ENCODE measurements at places on chromosomes 1 and 21.

GRCh38 chr1:40662864-40663263 lies 2.6 kb downstream of the RIMS3 start:
- DNase-seq = no peak

DNA sequence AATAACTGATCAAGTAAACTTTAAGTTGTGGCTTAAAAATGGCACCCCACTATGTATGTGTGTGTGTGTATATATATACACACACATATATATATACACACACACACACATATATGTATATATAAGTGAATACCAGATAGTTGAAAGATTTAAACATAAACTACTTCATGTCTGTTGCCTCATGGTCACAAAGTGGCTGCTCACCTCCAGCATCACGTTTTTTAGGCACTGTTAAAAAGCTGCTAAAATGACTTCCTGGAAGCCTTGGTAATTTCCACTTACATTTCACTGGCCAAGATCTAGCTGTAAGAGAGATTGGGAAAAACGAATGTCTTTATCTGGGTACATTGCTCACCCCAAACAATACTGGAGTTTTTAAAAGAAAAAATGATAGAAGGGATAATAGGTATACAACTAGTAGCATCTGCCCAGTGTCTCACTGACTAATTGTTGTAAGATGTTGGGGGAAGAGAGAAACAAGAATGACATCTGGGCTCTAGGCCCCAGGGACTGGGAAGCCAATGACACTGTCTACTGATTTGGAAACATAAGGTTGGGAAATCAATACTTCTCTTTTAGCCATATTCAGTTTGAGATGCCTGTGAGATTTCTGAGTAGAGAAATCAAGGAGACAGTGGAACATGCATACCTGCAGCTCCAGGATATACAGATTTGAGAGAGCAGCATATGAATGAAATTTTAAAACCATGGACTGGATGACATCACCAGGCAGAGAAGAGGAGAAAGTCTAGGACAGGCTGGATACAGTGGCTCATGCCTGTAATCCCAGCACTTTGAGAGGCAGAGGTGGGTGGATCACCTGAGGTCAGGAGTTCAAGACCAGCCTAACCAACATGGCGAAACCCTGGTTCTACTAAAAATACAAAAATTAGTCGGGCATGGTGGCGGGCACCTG lies 42.8 kb downstream of the CLDN14 start:
- DNase-seq = no peak

- DNase-seq = no peak
These were observed 180.5 kb downstream of the OLFM3 start for GRCh38 chr1:101816262-101816661.

DNA sequence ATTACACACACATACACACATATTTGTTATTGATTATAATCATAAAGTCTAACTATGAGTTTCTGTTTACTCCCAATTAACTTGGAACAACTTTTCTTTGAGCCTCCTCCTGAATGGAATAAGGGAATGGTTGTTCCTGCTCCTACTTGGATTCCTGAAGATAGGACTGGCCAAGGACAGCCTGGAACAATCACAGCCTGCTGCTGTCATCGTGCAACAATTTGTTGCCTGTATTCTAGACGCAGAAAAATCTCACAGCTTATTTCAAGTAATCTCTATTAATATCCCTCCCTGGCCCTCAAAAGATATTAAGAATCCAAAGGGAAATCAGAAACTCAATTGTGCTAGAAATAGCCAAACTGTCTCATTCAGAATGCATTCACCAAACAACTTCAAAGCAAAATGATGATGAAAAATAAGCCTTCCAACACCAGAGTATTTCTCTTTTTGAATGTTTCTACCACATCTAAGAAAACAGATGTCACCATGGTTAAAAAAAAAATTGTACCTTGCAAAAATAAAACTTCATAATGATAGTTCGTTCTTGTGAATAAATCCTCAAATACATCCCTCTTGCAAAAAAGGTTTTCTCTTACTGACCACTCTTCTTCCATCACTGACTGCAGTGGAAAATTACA lies 30.9 kb downstream of the RCAN1 start:
- DNase-seq = no peak

DNA sequence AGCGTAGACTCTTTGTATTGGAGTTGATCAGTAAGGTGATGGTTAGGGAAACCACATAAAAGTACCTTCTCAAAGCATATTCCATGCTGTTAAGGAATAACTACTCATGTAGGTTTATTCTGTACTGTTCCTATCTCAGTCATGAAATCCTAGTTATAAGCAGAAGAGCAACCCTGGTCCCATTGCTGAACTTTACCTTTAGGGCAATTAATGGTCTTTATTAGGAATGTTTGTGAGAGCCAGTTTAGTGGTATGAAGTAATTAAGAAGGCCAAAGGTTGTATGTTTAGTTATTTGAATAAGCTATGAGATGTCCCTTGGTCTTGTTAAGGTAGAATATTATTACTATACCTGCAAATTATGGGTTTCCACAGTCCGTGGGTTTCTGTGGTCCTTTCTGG lies 44.0 kb downstream of the ACP6 start:
- DNase-seq = no peak

- DNase-seq = no peak
These were observed 133.5 kb downstream of the HMGB4 start for GRCh38 chr1:33997127-33998036.

GRCh38 chr1:178168536-178168935 lies 74.6 kb downstream of the RASAL2 start:
- DNase-seq = no peak

- DNase-seq = no peak
These were observed 36.7 kb downstream of the AJAP1 start for GRCh38 chr1:4690951-4691675.
